Stimulated activated CD4-positive, alpha-beta T cell treated with anti-CD3 and anti-CD28 coated beads, Interleukin-1b, Interleukin-23, amount 100 ng/mL, for 24 hours (primary cell): ENCODE measurements at places on chromosomes 7 and 10.
A peak's percentile ranks its signal among the peaks of the same experiment; 100 is the strongest.

DNA sequence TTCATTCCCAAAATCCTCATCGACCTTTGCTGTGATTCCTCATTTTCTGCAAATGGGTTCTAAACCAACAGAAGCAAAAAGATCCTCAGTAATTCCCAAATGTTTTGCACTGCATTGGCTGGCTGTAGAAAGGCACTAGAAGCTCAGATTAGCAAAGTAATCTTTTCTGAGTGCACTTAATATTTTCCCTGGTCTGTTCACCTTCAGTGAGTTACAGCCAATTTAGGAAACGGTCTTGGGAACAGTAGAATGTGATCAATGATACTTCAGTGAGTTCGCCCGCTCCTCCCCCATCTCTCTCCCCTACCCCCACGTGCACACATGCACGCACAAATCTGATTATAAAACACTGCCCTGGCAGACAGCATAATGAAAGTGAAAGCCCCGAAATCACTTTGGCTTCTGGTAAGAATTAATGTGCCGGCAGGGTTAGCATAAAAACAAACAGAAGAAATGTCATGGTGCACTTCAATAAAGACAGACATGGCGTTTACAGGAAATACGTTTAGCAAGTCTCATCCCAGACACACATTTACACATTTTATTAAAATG, 201.3 kb upstream of the CDCA7L start:
- no peak for DNase-seq

DNA sequence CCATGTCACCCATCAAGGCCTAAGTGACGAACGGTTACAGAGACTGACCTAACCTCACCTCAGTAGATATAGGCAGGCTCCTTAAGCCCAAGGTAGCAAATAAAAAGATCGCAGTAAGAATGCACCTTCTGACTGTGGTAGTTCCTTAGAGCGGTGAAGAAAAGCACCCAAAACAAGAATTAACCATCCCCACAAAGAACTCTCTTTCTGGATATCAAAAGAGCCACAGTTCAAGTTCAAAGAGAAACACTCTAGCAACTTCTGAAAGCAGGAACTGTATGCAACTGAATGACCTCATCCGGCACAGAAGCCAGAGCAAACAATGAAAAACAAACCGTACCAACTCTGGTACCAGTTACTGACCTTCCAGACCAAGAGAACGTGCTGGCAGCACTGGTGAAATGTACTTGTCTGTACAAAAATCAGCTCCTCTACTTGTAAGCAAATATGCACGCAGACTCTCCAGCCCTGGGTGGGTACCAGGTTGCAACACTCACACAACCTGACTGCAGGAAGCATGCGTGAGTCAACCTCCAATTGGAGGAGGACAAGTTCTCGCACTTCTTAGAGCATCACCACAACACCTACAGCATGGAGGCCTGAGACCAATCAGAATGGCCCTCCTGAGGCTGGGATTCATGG, 202.7 kb downstream of the FAM107B start:
- DNase-seq = peak; percentile 25

- no peak for DNase-seq
These were observed 84.3 kb downstream of the PRKAG2 start for GRCh38 chr7:151792636-151793035.

DNA sequence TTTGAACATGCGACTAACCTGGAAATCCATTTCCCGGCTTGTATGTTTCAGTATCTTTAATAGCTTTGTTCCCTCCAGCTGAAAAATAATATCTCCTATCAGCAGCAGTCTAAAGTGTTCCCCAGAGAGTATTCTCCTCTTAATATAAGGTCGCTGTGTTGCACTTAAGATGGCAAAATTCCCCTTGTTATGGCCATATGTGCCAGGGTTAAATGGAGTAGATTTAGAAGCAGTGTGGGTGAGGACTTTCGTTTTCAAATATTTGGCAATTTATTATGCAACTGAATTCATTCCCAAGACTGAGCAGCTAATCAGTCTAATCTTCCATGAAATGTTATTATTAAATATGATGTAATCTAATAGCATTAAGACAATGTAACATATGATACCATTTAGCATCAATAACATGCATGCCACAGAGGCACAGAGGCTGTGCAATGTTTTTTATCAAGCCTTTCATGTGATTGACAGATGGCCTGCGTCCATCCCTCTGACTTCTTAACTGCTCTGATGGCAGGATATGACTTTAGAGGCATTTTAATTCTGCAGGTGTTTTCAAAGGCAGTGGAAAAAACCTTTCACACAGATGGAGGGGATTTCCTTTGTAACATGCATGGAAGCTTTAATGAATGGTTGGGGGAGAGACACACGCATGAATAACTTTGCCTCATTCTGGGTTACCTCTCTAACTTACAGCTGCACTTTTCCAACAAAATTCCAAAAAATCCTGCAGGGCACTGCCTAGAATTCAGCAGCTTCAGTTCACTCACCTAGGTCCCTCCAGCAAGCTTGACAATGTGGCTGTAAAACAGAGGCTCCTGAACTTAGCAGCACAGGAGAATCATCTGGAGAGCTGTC, 55.1 kb upstream of the ZPBP start:
- no peak for DNase-seq
